Stimulated activated CD4-positive, alpha-beta T cell treated with anti-CD3 and anti-CD28 coated beads, TNF-alpha, amount 100 ng/mL, for 4 hours (primary cell): ENCODE measurements at places on chromosomes 7 and 10.

DNA sequence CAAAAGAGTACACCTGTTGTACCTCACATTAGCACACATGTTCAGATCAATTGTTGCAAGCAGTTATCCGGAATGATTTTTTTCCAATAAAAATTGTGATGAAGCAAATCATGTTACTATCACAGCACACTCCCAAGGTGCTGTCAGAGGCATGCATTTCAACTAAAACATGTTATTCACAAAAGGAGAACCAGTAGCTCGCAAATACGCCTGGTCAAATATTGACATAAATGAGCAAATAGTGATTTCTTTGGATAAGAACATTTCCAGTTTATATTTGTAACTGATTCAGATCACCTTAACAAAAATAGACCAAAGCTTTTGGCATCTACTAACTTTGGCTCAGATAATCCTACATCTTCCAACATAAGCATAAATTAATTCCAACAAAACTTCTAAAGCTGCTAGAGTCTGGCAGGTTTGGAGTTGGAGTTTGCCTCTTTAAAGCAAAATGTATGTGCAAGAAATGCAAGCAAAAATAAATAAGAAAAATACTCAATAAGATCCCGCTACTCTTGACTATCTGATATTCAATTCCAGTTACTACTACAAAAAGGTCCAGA lies 208.0 kb downstream of the SFMBT2 start:
- DNase-seq: no peak

GRCh38 chr7:154592388-154592787 lies 410.5 kb downstream of the PAXIP1 start:
- no peak for DNase-seq

DNA sequence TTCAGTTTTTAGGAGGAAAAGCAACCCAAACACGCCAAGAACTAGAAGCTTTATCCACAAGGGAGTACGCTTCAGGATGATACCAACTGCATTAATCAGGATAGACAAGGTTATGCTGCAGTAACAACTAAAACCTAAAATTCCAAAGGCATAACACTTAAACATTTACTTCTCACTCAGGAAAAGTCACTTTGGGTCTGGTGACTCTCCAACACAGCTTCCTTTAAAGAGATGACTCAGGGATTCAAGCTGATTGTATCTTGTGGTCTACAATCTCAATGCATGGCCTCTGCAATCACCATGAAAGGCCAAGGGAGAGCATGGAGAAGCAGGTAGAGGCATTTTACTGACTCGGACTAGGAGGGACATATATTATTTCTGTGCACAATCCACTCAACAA lies 315.8 kb downstream of the KCNMA1 start:
- no peak for DNase-seq

GRCh38 chr7:131654668-131655326 lies 98.4 kb upstream of the PODXL start:
- peak; percentile 64 for DNase-seq

GRCh38 chr10:127275793-127276450 lies 79.5 kb upstream of the INSYN2A start:
- no peak for DNase-seq

GRCh38 chr7:158328376-158329013 lies 259.1 kb downstream of the PTPRN2 start:
- no peak for DNase-seq

DNA sequence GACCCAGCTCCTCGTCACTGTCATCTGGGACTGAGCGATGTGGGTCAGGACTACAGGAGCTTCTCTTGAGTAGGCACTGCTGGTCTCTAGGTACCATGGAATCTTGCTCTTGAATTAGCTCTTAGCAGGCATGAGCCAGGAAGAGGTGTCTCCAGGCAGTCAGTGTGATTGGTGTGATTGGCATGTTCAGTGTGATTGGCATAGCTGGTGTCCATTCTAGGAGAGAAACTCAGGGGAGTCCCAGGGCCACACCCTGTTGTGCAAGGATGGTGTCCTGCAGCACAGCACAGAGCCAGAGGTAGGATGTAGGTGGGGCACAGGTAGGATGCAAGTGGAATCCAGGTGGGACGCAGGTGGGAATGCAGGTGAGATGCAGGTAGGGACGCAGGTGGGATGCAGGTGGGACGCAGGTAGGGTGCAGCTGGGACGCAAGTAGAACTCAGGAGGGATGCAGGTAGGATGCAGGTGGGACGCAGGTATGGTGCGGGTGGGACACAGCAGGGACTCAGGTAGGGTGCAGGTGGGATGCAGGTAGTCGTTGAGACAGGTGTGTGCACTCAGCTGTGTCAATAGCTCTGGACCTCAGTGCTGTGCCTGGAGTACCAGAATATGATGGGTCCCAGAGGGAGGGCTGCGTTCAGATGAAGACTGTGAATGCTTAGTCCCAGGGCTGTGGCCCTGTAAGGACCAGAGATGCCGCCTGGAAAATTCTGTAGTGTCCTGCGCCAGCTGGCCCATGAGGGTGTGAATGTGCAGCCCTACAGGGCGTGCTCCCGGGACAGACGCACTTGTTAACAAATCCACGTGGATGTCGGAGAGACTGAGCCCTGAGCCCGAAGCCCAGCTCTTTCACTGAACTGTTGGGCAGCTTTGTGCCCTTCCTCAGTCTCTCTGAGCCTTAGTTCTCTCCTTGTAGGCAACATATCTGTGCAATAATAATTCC lies 248.2 kb upstream of the PITRM1 start:
- DNase-seq: no peak

- no peak for DNase-seq
These were observed 4.0 kb downstream of the NUDT5 start for GRCh38 chr10:12191715-12192114.

DNA sequence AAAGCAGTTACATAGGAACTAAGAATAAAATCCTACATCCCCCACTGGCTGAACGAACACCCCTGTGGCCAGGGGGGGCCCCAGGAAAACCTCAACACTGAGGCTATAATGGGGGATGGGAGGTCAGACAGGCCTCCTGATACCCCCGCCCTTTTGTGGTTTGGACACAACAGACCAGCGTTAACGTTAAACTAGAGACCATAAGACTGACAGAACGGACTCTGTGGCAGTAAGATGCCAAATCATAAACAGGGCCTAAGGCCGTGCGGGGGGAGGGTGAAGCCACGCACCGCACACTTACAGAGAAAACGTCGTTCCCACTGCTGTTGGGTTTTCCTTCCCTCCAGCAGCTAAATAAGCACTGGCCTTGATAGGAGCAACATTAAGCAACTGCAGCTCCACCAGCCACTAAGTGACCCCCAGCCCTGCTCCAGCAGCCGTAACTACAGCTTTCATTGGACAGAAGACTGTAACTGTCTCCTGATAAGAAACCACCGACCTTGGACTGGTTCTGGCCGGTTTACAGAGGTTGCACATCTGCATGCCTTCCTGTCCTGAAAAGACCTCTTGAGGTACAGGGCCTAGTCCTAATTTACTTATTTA lies 3.4 kb upstream of the PPP2R2D start:
- no peak for DNase-seq

- no peak for DNase-seq
These were observed 205.9 kb upstream of the PPP2R2D start for GRCh38 chr10:131694781-131695495.

- no peak for DNase-seq
These were observed 761.5 kb upstream of the POM121L12 start for GRCh38 chr7:52273685-52274610.
